ENCODE measurements at places on chromosomes 1 and 21.

DNA sequence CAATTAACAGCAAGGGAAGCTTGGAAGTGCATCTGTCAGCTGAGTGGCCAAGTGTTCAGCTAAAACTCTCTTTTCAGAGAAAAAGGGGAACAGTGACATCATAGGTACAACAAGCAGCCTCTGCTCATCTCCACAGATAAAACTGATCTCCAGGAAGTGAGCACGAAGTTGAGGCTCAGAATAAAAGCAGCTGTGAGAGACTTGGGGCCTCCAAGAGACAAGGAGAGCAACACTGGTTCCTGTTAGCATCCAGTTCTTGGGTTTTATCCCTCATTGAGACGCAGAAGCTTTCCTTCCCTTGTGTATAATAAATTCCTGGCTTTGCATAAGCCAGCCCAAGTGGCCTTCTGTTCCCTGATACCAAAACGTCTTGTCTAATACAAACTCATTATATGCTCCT, 20.0 kb upstream of the CNN3 start:
- DNase-seq: no peak

DNA sequence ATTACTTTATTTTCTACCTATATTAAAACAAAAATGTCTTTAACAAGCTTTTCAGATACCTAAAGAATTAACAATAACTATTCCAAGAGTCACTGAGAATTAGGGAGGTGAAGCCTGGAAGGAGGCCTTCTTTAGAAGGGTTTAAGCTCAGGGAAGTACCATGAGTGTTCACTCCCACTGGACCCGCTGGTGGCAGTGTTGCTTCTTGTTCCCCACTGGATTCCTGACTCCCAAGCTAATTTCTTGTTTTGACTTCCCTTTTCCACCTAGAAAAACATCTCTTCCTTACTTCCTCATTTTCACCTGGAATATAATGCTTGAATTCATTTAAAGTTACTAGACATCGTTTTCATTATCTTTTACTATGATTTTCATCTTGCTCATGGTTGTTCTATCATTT, 264.2 kb downstream of the HMCN1 start:
- no peak for DNase-seq

GRCh38 chr1:246780264-246780663, 56.1 kb downstream of the SCCPDH start:
- DNase-seq: no peak

DNA sequence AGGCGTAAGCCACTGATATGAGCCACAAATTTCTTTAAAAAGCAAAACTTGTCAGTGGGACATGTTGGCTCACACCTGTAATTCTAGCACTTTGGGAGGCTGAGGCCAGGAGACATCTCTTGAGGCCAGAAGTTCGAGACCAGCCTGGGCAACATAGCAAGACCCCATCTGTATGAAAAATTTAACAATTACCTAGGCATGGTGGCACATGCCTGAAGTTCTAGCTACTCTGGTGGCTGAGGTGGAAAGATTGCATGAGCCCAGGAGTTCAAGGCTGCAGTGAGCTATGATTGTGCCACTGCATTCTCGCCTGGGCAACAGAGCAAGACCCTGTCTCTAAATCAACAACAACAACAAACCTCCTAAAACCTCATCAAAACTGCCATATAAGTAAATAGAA, 147.6 kb upstream of the BARHL2 start:
- DNase-seq: no peak

GRCh38 chr1:21541835-21542234, 32.6 kb downstream of the ALPL start:
- DNase-seq: peak; percentile 61

- peak; percentile 58 for DNase-seq
These were observed 1.4 kb downstream of the TENT5B start for GRCh38 chr1:27011058-27011764.

DNA sequence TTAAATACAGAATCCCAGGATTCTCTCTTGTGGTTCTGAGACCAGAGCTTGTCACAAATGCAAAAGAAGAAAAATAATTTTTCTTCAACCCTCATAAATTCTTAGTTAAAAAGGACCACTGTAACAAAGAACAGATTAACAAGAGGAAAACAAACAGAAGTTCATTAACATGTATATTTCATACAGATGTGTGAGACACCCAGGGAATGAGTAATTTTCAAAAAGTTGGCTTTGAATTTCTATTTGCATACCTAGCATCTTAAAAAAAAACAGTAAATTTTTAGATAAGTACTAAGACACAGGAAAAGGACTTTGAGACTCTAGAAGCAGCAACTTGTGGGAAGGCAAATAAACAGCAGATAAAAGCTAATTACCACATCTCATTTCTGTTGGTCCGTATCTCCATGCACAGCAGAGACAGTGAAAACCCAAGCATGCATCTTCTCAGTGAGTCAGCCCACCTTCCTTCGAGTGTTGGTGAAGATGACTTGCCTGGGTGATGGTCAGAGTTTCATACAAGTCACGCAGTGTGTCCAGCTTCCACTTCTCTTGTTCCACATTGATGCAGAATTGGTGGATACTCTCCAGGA, 399.9 kb upstream of the ADAMTS5 start:
- no peak for DNase-seq

GRCh38 chr1:37181425-37181824, 147.1 kb upstream of the GRIK3 start:
- no peak for DNase-seq

DNA sequence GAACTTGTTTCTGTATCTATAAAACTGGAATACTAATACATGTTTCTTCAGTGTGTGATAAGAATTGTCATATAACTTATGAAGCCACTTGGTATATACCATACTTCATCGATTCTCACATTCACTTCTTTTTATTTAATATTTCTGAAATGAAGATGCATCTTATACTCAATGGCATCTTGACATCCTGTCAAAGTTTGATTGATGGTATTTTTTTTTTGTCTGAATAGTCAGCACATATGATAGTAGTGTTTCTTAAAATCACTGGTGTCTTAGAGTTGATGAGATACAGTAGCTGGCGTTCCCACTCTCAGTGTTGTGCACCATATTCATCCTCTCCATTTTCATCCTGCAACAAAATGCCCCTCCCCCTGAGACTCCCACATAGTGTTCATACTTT, 34.4 kb upstream of the C1orf105 start:
- DNase-seq: no peak

DNA sequence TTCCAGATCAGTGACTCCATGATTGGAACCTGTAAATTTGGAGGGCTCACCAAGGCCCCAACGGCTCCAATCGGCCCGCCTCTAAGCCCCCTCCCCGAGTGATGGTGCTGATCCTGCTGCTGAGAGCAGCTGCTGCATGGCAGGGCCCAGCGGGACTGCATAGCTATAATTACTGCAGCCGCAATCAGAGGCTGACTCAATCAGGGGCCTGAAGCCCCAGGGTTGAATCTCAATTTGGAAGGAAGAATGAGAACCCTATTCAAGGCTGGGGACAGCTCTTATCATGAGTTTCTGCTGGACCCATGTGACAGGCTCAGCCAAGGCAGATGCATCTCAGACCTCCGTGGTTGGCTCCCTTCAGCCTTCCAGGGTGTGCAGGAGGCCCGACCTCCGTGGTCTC, 42.8 kb upstream of the MAGOH start:
- DNase-seq: no peak

DNA sequence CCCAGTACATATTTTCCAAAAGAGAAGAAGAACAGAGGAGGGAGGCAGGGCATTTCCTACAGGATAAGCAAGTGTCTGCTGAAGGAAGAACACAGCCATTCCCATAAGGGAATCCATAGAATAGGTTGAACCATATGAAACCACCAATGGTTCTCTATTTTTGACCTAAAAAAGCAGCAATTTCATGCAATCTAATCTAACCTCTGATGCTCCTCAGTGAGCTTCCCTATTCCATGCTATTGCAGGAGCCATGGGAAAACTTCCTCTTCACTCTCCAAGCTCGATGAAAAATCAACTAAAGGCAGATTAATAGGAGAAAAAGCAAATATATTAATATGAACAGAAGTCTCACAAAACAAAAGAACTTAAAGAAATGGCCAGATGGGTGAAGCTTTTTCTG, 50.5 kb downstream of the SIPA1L2 start:
- DNase-seq: no peak

DNA sequence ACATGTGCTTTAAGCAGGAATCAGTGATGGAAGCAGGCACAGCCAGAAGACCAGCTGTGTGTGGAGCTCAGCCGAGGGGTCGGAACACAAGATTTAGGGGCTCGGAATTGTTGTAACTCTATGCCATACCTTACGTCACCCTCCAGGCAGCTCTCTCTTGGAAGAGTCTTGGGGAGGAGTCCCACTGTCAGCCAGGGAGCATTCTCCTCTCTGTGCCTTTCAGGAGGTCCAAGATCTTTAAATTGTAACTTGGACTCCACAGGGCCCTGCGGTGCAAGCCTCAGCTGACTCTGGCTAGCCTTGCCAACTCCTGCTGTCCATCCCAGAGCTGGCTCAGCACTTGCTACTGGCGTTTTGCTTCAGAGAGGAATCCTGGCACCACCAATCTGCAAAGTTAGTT, 26.4 kb upstream of the ROR1 start:
- DNase-seq: peak; percentile 74

DNA sequence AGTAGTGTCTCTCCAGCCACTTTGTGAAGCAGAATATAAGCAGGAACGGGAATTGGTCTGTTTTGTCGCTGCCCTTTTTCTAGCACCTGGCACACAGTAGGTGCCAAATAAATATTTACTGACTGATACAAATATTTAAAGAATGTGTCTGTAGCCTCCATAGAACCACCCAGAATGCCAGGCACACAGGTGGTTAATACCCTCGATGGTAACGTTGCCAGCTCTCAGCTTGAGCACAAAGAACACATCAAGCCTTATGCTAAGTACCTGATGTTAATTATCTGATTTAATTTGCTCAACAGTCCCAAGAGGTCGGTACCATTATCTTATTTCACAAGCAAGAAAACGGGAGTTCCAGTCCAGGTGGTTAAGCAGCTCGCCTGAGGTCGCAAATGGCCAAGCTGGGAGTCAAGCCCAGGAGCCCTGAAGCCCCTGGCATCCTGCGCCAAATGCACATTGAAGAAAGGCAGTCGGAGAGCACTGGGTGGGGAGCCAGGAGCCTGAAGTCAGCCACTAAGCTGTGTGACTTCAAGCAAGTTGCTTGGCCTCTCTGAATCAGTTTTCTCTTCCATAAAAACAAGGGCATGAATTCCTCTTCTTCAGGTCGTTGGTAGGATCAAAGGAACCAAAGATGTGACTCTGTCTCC, 26.4 kb downstream of the HSPG2 start:
- no peak for DNase-seq

- DNase-seq: no peak
These were observed 34.8 kb downstream of the SLC35D1 start for GRCh38 chr1:67019121-67019520.

GRCh38 chr1:60699325-60699724, 383.0 kb upstream of the NFIA start:
- DNase-seq: no peak

DNA sequence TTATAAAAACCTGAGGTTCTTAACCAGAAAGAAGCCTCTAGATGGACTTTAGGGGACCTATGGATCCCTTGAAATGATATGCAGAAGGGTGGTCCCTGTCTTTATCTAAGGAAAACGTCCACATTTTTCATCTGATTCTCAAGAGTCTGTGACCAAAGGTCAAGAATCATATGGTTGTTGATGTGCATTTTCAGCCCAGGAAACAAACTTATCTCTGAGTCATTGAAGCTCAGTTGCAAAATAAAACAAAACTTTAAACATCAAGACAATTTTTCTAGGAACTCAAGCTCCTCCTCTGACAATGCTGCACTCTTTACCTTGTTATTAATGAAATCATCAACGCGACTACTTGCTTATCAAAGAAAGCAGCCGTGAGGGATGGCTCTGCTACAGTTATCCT, 83.3 kb downstream of the TIAM1 start:
- no peak for DNase-seq

GRCh38 chr21:45263534-45263933, 24.2 kb downstream of the POFUT2 start:
- peak; percentile 16 for DNase-seq

GRCh38 chr1:21865609-21865942, 53.5 kb downstream of the LDLRAD2 start:
- DNase-seq: no peak

DNA sequence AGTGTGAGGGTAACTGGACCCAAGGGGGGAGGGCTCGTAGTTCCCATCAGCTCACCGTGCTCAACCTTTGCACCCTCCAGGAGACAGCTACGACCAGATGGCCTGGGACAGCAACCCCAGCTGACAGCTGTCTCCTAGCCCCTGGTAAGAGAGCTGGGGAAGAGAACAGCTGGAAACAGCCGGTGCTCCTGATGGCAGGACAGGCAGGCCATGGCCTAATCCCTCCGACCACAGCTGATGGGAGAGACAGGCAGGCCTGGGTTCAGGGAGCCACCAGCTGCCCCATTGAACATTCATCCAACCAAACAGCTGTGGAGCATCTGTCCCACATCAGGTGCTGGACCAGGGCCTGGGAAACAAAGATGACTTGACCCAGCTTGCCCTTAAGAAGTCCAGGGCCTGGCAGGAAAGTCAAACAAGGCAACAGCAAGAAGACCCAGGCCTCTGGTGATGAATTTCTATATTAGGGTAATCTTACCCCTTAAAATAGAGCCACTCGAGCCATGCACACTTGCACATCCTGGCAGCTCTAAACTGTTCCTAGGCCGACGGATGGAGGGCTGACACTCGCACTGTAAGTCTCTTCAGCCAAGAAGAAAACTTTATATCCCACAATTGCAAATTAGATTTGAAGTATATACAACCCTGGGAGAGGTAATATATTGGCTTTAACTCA, 12.2 kb downstream of the OLFML2B start:
- no peak for DNase-seq

Measured in stomach (tissue), 19 donors.